Stimulated activated naive B cell treated with anti-CD40 and anti-IgM and Interleukin-4, amounts not matched to agents 10 μg/mL and 1 μg/mL and 100 μg/mL, for 72 hours (primary cell): ENCODE measurements at places on chromosomes 5 and 9.

GRCh38 chr5:65271906-65272305, 209.8 kb downstream of the ADAMTS6 start:
- no peak for DNase-seq
- no peak overlapping the region for H3K4me3 ChIP-seq
- no peaks in the 10 kb centered on the region for H3K4me1 ChIP-seq

- H3K27ac ChIP-seq, result no peak overlapping the region
- DNase-seq, result no peak
- H3K4me1 ChIP-seq, result no peaks in the 10 kb centered on the region
- no peak overlapping the region for H3K4me3 ChIP-seq
Observed at GRCh38 chr5:158406884-158407823, 548.2 kb upstream of the CLINT1 start.

DNA sequence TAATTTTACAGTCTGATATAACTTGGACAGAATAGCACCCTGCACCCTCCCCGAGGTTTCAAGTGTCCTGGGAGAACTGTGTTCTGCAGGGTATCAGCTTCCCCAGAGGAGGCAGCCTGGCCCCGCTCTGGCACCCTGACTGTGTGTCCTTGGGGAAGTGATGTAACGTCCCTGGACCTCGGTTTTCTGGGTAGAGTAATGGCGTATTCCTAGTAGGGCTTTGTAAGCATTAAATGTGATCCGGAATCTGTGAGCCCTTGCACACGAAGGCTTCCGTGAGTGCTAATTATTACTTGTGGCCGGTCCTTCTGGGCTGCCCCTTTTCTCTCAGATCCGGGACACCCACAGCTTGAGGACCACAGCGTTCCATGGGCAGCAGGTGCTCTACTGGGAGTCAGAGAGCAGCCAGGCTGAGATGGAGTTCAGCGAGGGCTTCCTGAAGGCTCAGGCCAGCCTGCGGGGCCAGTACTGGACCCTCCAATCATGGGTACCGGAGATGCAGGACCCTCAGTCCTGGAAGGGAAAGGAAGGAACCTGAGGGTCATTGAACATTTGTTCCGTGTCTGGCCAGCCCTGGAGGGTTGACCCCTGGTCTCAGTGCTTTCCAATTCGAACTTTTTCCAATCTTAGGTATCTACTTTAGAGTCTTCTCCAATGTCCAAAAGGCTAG, 1.0 kb upstream of the CACFD1 start:
- no peak overlapping the region for H3K27ac ChIP-seq
- no peak for DNase-seq
- H3K4me1 ChIP-seq, result peaks cover 29% of the 10 kb centered on the region
- peak overlapping the region; percentile 97 for H3K4me3 ChIP-seq
- H3K36me3 ChIP-seq, result no peaks in the 10 kb centered on the region

DNA sequence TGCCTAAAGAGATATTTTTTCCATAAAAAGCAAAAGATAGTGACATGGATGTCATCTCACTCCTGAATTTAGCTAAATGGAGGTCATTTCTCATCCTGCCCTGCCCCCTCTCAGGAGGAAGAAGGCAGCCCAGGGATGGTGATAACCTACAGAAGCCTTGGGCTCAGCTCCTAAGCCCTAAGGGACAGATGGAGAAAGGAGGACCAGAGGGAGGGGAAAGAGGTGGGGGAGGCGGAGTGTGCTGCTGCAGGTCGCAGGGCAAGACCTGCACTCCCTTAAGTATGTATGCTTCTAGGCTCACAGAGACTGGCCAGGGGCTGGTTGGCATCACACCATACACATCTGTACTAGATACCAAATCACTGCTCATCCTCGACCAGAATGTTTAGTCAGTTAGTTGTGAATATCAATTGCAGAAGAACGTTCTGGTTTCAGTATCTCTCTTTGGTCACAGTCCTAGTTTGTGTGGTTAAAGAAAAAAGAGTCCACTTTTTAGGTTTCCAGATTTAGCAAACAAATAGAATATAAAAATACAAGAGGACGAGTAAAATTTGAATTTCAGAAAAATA, 18.4 kb upstream of the CDKN2AIPNL start:
- DNase-seq, result no peak
- H3K27ac ChIP-seq, result no peak overlapping the region
- peaks cover 3% of the 10 kb centered on the region for H3K27me3 ChIP-seq
- H3K4me1 ChIP-seq, result peaks cover 9% of the 10 kb centered on the region

GRCh38 chr9:7243838-7244237, 486.1 kb downstream of the KDM4C start:
- no peaks in the 10 kb centered on the region for H3K4me1 ChIP-seq
- no peak overlapping the region for H3K27ac ChIP-seq
- no peak for DNase-seq
- no peaks in the 10 kb centered on the region for H3K36me3 ChIP-seq
- no peak overlapping the region for H3K4me3 ChIP-seq
- H3K27me3 ChIP-seq, result peaks cover 8% of the 10 kb centered on the region

DNA sequence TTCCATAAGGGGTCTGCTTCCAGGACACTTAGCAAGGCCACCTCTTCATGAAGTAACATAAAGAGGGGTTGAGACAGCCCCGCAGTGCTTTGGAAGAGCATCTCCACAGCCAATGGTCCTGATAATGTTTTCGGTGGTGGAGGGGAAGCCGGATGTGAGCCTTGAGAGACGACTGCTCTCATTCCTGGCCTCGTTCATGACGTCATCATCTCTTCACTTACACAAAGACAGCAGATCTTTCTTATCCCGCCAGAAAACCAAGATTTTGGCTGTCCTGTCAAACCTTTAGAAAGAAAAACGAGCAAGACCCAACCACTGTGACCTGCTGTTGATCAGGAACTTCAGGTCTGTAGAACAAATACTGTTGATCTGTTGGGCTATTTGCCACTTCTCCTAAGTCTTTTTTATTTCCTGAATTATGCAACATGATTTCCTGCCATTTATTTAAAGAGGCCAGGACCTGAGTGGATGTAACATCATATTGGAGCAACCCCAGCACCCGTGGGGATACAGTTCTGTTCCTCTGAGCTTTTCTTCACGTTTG, 89.0 kb upstream of the IRX2 start:
- H3K27me3 ChIP-seq, result no peaks in the 10 kb centered on the region
- no peaks in the 10 kb centered on the region for H3K4me1 ChIP-seq
- no peak overlapping the region for H3K27ac ChIP-seq
- no peak for DNase-seq

GRCh38 chr5:54086191-54086590, 224.2 kb downstream of the ARL15 start:
- no peak overlapping the region for H3K4me3 ChIP-seq
- H3K27ac ChIP-seq, result no peak overlapping the region
- H3K27me3 ChIP-seq, result no peaks in the 10 kb centered on the region
- DNase-seq, result no peak
